Sigmoid colon (tissue), 7 donors: ENCODE measurements at places on chromosomes 12 and 14. TPM values are rescaled to one million over a fixed set of nuclear protein-coding genes. Genes with fewer than 3 reads are reported as not detected.

Gene PELI2
- 34.3 TPM for total RNA-seq

Gene ADAM21
- not detected for total RNA-seq

DNA sequence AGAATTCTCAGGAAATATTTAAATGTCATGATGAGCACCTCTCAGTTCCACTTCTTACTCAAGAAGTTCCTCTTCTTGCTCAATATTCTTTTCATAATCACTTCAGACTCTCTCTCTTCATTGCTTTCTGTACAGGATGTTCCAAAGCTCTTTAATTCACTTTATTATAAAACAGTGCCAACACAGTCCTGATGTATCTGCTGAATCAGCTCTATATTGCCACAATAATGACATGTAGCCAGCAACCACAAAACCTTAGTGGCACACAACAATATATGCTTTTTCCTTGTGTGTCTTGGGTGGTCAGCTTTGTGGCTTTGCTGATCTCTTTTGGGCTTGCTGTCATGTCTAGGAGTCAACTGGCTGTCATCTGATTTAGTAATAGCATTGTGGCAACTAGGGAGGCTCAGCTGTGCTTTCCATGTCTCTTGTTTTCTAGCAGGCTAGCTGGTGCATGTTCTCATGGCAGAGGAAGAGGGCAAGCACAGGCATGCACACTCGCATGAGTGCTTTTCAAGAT is 52.8 kb upstream of the SLC2A13 start:
- no peaks in the 10 kb centered on the region for H3K4me1 ChIP-seq
- H3K27ac ChIP-seq = no peak overlapping the region
- DNase-seq = no peak
- no peaks in the 10 kb centered on the region for H3K27me3 ChIP-seq

GRCh38 chr12:68115281-68115680 is 44.3 kb downstream of the IFNG start:
- H3K4me3 ChIP-seq = no peak overlapping the region
- H3K27ac ChIP-seq = no peak overlapping the region
- DNase-seq = no peak
- no peaks in the 10 kb centered on the region for H3K4me1 ChIP-seq
- H3K36me3 ChIP-seq = no peaks in the 10 kb centered on the region

DNA sequence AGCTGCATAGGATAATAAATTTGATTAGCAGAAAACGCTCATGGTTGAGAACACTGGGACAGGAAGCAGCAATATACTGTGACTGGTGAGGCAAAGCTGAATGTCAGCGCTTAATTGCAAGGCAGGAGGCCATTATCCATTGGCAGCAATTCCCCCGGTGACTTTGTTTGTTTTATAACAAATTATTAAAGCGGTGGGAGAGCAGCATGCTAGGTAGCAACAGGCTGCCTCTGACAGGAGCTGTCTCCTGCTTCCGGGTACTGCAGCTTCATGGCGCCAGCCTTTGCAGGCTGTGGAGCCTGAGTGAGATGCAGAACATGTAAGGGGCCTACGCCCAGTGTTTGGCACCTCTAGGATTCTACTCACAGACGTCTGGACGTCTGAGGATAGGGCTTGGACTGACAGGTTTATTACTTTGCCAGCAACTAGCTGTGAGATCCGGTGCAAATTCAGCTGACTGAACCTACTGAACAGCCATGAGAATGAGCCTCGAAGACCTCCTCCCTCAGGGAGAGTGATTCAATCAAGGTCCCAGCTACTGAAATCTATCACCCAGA is 82.1 kb upstream of the SSTR1 start:
- DNase-seq = no peak
- H3K36me3 ChIP-seq = no peaks in the 10 kb centered on the region
- no peak overlapping the region for H3K27ac ChIP-seq
- no peaks in the 10 kb centered on the region for H3K27me3 ChIP-seq
- no peaks in the 10 kb centered on the region for H3K4me1 ChIP-seq
- no peak overlapping the region for H3K4me3 ChIP-seq

GRCh38 chr12:95146769-95147168 is 70.5 kb downstream of the FGD6 start:
- no peaks in the 10 kb centered on the region for H3K36me3 ChIP-seq
- no peak for DNase-seq
- H3K27ac ChIP-seq = no peak overlapping the region
- no peak overlapping the region for H3K4me3 ChIP-seq
- no peaks in the 10 kb centered on the region for H3K27me3 ChIP-seq
- no peaks in the 10 kb centered on the region for H3K4me1 ChIP-seq

GRCh38 chr12:19972325-19973288 is 395.7 kb upstream of the PDE3A start:
- no peak overlapping the region for H3K4me3 ChIP-seq
- no peak for DNase-seq
